ENCODE measurements at places on chromosomes 11 and 22. TPM values are rescaled to one million over a fixed set of nuclear protein-coding genes. Genes with fewer than 3 reads are reported as not detected.

The CCDC86 gene
- total RNA-seq: 25.4 TPM

DNA sequence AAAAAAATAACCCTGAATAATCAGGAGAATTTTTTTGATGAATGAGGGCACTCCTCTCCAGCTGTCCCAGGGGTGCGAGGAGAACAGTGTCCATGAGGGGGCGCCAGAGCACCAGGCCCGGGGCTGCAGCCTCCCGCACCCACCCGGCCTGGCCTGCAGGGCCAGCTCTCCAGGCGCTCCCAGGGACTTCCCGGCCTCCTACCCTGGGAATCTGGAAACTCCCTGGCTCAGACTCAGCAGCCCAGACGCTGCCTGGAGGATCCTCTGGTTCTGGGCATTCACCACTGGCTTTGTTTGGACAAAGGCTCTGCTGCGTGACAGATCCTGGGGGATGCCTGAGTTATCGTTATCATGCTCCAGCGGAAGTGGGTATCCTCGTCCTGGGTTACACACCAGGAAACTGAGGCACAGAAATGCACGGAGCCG lies 31.0 kb downstream of the MCM5 start:
- no peak overlapping the region for H3K4me3 ChIP-seq
- H3K27me3 ChIP-seq: no peaks in the 10 kb centered on the region
- H3K27ac ChIP-seq: peak overlapping the region; percentile 33
- DNase-seq: peak; percentile 94
- no peaks in the 10 kb centered on the region for H3K36me3 ChIP-seq
- no peaks in the 10 kb centered on the region for H3K4me1 ChIP-seq

The GGT5 gene
- 21.4 TPM for total RNA-seq

GRCh38 chr11:35714882-35715627 lies 52.5 kb downstream of the TRIM44 start:
- H3K4me1 ChIP-seq: peaks cover 3% of the 10 kb centered on the region
- H3K4me3 ChIP-seq: no peak overlapping the region
- H3K27me3 ChIP-seq: no peaks in the 10 kb centered on the region
- H3K27ac ChIP-seq: no peak overlapping the region
- no peak for DNase-seq

GRCh38 chr11:129286813-129287212 lies 88.8 kb upstream of the BARX2 start:
- no peaks in the 10 kb centered on the region for H3K36me3 ChIP-seq
- H3K27me3 ChIP-seq: no peaks in the 10 kb centered on the region
- H3K4me3 ChIP-seq: no peak overlapping the region
- H3K4me1 ChIP-seq: no peaks in the 10 kb centered on the region
- no peak overlapping the region for H3K27ac ChIP-seq

- H3K36me3 ChIP-seq: no peaks in the 10 kb centered on the region
- DNase-seq: no peak
- no peaks in the 10 kb centered on the region for H3K27me3 ChIP-seq
- H3K4me3 ChIP-seq: no peak overlapping the region
- no peaks in the 10 kb centered on the region for H3K4me1 ChIP-seq
- no peak overlapping the region for H3K27ac ChIP-seq
These were observed 22.3 kb downstream of the PPFIBP2 start for GRCh38 chr11:7536100-7536499.

The KCNJ1 gene
- not detected for total RNA-seq

DNA sequence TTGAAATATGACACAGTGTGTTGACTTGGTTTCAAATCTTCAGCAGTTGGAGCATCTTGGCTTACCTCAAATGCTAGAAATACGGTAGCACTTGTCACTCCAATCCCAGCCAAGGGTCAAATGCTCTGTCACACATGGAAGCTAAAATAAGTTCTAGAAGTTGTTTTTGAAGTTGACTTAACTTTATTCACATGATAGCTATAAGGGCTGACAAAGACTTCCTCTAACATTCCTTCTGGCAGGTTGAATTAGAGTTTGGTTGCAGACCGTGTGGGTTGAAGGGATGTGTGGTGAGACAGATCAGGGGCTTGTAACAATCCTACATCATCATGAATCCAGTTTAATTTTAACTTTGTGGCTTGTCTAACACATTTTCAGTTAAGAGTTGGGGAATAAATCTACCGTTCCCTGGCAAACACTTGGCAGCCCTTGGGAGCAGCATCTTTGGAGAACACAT lies 4.6 kb downstream of the SLN start:
- DNase-seq: no peak
- no peak overlapping the region for H3K4me3 ChIP-seq
- H3K36me3 ChIP-seq: no peaks in the 10 kb centered on the region
- H3K27ac ChIP-seq: no peak overlapping the region
- H3K27me3 ChIP-seq: no peaks in the 10 kb centered on the region

DNA sequence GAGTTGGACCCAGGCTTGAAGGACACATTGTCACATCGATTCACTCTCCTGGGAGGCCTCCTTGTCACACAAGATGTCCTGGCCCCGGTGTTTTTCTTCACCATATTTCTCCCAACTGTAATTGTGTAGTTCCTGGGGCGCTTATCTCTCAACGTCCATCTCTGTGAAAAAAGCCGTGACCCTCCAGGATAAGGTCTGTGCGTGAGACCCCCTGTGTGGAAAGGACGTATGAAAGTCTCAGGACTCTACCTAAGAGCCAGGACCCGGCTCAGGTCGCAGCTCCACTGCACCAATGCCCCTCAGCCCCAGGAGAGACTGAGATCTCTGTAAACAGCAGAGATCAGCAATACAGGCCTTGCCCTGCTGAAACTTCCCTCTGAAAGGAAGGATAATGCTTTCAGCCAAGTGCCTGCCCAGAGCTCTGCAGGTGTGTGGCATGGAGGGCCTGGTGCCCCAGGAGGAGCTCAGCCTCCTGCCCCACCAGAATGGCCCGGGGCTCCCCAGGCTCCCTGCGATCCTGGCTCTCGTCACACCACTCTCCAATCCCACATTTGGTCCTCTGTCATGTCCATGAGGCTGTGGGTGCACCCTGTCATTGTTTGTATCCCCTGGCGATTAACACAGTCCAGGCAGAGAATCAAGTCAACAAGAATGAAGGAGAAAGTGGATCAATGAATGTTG lies 119.2 kb upstream of the TMEM45B start:
- no peaks in the 10 kb centered on the region for H3K36me3 ChIP-seq
- DNase-seq: no peak
- H3K27ac ChIP-seq: no peak overlapping the region
- no peaks in the 10 kb centered on the region for H3K4me1 ChIP-seq
